ENCODE measurements at places on chromosomes 12 and 14.
A peak's percentile ranks its signal among the peaks of the same experiment; 100 is the strongest.

DNA sequence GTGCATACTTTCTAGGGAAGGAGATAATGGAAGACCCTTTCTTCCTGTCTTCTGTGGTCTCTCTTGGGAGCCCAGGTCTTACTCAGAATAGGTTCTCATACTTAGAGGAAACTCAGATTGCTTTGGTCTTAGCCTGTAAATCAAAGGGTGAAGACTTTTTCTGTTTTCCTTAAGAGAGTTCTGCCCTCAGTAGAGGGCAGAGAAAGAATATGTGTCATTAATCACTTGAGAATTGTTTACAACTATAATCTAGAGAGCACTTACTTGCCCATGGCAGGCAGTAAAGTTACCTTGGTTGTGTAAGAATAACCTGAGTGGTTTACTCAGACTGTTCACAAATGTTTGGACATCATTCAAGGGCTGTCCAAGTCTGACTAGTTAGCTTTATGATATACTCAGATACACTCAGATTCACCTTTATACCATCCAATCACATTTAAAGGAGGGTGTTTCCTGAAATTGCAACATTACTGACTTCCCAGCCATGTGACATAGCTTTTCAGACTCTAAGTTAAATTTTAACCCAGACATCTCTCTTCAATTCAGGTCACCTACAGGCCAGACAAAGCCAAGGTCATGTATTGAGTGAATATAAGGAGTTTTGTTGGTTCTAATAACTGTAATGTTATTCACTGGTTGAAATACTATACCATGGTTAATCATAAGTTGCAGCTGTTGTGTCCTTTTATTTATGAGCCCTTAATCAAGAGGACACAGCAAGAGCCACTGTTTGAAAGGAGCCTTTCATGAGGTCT, 372.2 kb downstream of the RAD51B start:
- no peak for DNase-seq

DNA sequence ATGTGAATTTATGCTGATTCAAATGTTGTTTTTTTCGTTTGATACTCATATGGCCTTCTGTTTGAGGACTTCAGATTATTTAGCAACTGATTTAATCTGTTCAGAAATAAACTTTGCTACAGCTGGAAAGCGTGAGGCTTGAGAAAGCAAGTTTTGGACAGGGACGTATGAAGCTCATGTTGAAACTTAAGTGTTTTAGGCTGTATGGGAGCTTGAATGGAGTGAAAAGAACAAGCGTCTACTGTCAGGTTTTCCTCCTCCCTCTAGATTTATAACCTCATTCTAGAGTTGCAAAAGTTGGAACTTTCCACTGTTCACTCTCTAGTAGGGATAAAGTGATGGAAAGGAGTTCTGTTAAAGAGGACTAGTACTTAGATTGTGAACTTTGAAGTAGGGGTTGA, 1.0 kb downstream of the PRPF39 start:
- no peak for DNase-seq

DNA sequence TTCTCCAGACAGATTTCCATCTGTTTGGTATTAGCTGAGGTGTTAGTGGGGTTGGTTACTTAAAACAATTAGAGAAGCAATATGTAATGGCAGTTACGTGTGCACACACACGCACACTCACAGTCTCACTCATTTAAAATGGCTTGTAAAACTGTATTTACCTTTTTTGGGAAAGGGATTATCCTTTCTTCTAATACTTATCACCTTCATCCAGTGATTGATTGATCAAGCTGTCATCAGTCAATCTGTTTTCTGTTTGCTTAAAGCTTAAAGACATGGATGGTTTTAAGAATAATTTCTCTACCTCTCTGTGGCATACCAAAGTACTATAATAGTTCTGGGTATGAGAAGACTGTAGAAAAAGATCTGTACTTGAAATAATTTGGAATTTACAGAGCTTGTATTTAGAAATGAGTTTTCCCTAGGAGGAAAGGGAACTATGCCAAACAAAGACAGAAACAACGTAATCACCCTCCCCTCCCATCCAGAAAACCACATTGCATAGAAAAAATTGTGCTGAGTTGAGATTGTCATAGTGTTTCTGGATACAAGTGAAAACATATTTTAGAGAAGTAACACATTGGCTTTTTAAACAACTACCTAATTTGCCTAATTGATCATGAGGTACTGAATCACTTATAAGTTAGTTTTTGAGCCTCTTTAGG, 455.8 kb downstream of the PCNX1 start:
- DNase-seq = no peak

- no peak for DNase-seq
Measured at GRCh38 chr12:89346741-89347324, 5.5 kb downstream of the DUSP6 start.

DNA sequence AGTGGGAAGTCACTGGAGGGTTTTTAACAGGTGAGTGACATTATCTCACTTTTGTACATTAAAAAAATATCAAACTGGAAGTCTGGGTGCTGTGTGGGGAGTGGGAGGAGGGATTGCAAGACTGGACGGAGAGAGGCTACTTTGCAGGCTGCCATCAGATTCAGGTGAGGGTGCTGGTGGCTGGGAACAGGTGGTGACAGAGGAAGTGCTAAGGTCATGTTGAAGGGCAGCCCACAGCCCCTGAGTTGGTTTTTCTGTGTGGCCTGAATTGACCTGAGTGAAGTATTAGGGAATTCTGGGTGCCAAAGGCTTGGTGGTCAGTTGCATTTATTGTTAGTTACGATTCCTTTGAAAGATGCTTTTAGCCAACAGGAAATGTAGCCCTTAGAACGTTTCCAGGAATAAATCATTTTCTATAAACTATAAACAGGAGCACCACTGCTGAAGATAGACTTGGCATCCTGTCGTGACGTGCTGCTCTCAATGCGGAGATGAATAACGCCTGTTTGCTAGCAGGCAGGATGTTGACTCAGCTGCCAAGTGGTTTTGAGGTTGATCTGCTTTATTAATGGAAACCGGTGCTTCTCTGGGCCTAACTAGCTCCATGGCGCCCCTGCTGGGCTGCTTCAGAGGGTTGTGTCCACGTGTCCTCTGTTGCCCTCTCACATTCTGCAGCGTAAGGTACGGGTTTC, 707.5 kb upstream of the TMEM132C start:
- DNase-seq = peak; percentile 82

DNA sequence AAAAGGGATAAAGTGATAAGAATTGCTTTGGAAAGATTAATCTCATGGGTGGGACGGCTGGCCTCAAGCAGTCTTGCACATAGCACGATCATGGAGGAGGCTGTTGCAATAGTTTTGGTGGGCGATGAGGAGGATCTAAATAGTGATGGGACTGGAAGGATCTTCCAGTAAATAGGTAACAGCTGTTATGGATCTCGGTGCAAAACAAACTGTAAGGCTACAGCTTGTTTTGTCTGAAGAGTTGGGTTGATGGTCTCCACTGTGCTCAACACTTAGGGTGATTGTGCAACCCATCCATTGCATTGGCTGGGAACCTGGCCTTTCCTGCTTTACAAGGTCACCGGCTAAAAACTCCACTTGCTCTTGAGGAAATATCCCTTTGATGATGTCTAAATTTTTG, 21.0 kb downstream of the IGF1 start:
- no peak for DNase-seq
